ENCODE measurements at places on chromosomes 7 and 10.

DNA sequence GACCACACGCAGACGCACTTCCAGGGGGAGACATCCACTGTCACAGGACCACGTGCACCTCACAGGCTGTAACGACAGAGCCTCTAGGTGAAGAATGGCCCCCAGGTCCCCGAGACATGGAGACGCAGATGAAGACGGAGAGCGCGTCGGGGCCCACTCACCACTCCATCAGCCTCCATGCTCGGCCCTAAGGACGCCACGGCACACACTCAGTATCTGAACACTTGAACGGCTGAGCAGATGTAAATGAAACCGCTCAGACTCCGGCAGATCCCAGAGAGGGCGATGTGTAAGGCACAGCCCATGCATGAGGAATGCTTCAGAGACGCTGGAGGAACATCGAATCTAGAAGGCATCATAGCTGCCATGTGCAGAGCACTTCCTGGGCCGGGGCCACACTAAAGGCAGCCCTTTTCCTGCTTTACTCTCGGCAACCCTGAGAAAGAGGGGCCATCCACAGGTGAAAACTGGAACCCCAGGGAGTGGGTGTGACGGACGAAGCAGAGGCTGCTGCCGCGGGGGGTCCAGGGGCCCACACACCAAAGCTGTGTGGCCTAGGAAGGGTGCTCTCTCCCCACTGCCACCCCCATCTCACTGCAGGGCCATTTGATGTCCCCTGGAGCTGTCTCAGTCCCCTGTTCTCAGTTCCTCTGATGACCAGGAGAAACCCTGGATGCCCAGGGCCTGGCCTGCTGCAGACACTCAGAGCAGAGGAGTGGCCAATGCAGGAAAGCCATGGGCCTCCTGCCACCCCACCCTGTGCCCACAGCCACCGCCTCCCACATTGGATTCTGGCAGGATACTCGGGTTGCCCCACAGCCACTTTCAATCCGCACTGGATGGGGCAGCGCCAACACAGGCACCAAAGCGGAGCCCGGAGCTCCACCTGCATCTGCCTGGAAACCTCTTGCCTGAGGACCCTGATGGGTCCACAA, 253.8 kb downstream of the MAD1L1 start:
- no peak for DNase-seq

- DNase-seq = no peak
These were observed 362.9 kb upstream of the NUPR2 start for GRCh38 chr7:56479136-56479535.

DNA sequence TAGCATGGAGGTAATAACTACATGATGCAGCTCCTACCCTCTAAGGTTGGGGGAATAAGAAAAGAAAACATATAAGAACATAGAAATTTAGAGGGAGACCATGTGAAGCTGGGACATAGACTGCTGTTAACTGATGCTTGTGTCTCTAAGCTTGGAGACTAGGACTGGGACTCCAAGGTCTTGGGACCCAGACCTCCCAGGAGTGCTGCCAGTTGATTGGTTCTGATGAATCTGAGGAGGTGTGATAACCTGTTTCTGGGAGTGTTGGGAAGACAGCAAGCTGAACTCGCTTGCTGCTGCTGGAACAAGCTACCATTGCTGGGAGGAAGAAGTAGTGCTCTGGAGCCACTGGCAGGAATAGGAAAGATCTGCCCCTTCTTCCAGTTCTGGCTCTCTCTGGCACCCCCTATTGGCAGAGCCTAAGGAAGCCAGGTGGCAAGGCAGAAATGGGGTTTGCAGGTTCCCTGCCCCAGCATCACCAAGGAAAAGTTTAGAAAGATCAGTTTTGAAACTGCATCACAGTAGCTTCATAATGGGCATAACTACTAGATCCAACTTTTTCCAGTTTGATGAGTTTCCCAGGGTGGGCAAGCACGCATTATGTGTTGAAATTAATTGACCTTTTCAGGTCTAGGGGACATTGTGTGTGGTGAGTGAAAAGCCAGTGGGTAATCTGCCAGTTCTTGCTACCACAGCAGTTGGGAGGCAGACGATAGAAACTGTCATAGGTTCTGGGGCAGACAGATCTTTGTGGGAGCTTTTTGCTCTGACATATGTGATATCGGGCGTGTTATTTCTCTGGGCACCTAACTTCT, 140.7 kb downstream of the SND1 start:
- no peak for DNase-seq

DNA sequence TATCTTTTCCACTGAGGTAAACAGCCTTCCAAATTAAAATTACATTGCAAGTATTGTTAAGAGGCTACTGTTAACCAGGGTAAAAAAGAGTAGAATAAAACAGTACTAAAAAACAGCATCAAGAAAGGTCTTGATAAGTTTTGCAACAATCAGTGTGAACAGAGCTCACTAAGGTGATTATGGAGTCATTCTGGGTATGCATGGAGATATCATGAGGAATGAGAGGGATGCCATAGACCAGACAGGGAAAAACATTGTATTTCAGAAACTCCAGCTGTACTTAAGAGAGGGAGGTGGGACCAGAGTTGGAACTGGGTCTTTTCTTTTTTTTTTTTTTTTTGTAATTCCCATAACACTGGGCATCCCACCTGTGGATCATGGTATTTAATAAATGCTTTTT, 549.6 kb downstream of the INHBA start:
- no peak for DNase-seq

DNA sequence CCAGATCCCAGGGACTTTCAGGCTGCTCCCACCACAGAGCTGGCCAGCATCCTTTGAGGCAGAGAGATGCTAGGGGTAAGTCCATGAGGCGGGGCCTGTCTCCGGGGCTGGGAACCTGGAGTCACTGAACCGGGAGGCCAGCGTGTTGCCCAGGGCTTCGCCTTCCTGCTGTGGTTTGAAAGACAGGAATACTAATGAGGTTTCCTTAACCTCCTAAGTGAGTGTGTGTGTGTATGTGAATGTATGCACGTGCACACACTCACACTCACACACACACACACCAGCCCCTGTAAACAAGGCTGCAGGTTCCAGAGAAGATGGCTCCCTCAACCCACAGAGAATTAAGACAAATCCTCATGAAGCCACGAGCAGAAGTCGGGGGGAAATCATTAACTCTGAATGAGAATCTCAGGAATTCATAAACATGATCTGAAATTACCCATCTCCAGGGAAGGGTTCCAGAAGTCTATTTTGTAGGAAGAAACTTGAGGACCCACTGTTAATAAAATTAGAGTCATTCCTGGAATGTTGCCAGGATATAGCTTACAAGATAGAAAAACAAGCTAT, 20.3 kb upstream of the PFKP start:
- DNase-seq = no peak

DNA sequence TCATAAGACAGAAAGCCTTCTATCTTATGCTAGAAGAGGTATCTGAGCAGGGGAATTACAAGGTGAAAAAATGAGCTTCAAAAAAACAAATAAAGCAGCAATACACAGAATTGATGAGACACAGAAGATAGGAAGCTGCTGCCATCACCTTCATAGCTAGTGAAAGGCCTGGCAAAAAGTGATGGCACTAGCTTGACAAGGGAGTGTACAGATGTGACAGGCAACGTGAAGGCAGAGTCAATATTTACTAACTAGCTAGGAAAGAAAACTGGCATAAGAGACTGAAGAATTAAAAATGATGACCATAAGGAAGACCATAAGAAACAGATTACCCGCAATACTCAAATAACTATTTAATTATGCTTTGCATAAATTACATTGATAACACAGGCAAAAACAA, 9.4 kb downstream of the GPR22 start:
- no peak for DNase-seq

DNA sequence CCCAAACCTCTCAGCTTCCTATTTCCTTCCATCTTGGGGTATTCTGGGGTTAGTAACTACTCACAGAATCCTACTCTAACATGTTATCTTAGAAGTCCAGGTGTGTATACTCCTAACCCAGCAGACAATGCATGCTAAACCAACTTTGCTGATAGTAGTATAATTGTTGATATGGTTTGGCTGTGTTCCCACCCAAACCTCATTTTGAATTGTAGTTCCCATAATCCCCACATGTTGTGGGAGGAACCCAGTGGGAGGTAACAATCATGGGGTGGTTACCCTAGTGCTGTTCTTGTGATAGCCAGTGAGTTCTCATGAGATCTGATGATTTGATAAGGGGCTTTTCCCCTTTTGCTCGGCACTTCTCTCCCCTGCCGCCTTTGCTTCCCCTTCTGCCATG, 135.1 kb downstream of the CHRM2 start:
- no peak for DNase-seq

GRCh38 chr10:29616542-29616941, 18.2 kb downstream of the SVIL start:
- no peak for DNase-seq

- DNase-seq = no peak
These were observed 832.4 kb downstream of the DNAJB9 start for GRCh38 chr7:109402107-109402506.

DNA sequence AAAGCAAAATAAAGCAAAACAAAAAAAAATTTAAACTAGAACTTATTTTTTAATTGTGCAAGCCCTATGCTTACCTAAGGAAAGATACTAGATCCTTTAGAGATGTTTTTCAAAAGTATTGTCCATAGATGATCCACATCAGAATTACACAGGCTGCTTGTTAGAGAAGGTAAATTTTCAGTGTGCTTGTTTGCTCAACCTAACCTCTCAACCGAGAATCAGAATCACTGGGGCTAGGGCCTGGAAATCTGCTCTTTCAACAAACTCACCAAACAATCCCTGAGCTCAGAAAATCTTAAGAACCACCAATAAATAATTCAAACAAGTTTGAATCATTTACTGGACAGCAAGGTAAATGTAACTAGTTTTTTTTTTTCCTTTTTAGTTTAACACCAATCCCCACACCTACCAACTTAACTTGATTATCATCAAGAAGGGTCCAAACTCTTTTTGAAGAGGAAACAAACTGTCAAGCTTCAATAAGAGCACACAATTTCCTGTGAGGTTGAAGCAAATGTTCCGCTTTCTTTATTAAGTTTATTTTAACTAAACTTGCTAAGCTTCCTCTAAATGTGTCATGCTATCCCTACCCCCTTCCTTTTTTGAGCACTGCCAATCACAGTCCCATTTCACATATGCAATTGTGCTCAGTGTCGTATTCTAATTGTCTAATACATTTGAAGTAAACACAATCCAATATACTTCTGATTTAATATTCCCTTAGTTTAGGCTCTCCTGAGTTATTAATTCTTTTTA, 7.4 kb upstream of the TSPAN33 start:
- DNase-seq = no peak

DNA sequence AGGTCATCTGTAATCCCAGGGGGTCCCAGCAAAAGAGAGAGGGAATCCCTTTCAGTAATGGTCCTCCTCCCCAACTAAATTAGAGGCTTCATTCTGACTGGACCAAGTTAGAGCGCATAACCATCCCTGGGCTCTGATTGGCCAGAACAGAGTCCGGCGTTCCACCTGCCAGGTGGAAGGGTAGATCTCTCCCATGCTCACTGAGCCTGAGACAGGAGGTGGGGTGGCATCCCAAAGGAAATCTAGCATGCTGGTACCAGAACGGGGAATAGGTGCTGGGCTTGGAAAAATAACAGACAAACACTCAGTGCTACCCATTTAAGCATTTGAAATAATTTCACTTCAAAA, 21.0 kb upstream of the TSPAN33 start:
- no peak for DNase-seq

DNA sequence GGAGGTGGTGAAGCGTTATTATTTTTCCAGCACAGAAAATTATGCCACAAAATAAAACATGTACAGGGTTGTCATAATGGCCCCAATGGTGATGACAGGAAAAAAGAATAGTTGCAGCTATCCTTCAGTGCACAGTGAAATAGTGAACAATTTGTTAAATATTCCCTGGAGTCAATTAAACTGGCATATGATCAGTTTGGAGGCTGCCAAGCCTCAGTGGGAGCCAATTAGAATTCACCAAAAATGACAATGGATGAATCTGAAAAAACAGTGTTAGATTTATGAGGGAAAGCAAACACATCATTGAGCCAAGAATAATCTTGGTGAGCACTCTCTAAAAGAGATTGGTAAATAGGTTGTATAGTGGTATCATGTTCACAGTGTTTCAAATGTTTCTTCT, 146.3 kb downstream of the OTUD1 start:
- no peak for DNase-seq

GRCh38 chr7:121530227-121531174, 134.4 kb upstream of the FAM3C start:
- no peak for DNase-seq

DNA sequence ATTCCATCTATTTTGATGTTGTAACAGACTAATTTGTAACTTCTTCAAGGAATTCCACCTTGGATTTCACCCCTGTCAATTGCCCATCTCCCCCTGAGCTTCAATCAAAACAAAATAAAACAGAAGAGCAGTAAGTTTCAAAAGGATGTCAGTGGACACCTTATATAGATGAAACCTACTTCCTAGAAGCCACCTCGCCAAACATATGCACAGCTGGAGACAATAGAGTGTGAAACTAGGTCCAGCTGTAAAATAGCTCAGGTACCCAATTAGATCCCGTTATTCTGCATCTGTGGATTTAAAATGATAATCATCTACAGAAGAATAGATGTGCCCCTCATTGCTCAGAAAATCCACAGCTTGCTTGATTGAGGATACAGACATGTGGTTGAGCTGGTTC, 598.6 kb downstream of the SH2D4B start:
- no peak for DNase-seq

DNA sequence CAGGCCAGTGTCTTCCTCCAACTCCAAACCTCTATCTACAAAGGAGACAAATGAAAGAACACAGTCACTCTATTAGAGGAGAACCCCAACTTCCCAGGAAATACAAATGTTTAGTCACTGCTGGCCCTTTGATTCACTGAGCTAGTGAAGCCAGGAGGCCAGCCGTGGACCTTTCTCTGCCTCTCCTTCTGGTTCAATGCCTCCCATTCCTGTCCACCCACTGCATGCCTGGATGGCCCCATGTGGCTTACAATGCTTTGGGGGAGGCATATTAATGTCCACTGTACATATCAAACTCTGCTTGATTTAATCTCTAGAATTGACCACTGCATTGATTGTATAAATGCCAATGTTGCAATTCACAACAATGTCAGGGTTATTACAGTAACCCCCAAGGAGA, 687.3 kb downstream of the KCNMA1 start:
- DNase-seq = no peak

Measured in ovary (tissue), 10 donors.